ENCODE measurements at places on chromosomes 7 and 10.

- DNase-seq, result no peak
These were observed 15.9 kb downstream of the LRRC27 start for GRCh38 chr10:132347931-132348267.

GRCh38 chr7:155228459-155228845, 69.2 kb upstream of the INSIG1 start:
- DNase-seq, result no peak

DNA sequence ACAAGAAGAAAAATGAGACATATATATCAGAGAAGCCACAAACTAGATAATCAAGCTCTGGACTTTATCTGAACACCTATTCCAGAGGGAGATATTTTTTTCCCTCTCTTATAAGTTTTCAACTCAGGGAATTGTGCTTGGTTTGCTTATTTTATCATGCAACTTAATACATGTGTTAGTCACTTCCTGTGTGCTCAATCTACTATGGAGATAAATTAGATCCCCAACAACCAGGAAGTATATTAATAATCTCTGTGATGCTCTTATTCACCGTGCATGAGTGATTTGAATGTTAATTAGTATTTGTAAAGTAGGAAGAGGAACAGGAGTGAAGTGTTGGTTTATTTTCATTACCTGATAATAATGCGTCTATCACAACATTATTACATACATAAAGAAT, 38.8 kb upstream of the ZNF365 start:
- no peak for DNase-seq

GRCh38 chr10:50533296-50533695, 90.5 kb downstream of the SGMS1 start:
- DNase-seq, result no peak

GRCh38 chr7:18352339-18353255, 143.0 kb upstream of the HDAC9 start:
- no peak for DNase-seq

GRCh38 chr10:111833251-111833650, 350.3 kb downstream of the GPAM start:
- no peak for DNase-seq

DNA sequence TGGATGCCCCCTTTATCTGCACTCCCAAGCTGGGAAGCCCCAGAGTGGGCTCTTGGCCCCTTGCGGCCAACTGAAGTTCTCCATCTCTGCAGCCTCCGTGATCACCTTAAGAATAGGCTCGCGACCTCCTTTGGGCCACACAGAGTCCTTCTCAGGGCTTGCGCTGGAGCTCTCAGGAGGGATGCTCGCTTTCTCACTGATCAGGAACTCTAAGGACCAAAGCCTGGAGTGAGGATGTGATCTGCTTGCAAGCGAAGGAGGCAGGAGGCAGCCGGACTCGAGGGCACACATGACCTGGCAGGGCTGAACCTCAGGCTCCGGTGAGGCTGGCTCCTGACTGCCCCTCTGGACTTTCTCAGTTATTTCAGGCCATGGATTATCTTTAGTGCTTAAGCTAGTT, 192.1 kb upstream of the MKI67 start:
- DNase-seq, result no peak

GRCh38 chr10:88243202-88243744, 339.8 kb downstream of the RNLS start:
- no peak for DNase-seq

DNA sequence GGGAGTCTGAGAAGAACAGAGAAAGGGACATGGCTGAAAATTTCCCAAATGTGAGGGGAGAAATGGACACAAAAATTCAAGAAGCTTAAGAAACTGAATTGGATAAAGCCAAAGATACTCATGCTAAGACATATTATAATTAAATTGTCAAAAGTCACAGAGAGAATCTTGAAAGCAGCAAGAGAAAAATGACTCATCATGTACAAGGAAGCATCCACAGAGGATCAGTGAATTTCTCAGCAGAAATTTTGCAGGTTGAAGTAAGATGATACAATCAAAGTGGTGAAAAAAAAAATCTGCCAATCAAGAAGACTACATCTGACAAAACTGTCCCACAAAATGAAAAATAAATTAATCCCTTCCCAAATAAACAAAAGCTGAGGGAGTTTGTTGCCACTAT, 56.8 kb downstream of the MPP7 start:
- DNase-seq, result no peak

- DNase-seq, result no peak
These were observed 60.4 kb upstream of the FAM20C start for GRCh38 chr7:131781-132482.

DNA sequence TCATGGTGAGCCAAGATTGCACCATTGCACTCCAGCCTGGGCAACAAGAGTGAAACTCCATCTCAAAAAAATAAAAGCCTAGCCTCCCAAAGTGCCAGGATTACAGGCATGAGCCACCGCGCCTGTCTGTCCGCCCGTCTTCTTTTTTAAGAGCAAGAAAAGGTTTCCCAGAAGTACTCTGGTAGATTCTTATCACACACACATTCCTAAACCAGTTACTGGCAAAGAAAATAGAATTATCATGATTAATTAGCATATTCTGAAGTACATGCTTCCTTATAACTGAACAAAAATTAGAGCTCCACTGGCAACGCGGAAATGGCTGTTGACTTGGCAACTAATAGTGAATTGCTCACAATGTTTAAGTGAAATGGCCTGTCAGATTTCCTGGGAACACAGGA, 87.0 kb downstream of the ADK start:
- no peak for DNase-seq

DNA sequence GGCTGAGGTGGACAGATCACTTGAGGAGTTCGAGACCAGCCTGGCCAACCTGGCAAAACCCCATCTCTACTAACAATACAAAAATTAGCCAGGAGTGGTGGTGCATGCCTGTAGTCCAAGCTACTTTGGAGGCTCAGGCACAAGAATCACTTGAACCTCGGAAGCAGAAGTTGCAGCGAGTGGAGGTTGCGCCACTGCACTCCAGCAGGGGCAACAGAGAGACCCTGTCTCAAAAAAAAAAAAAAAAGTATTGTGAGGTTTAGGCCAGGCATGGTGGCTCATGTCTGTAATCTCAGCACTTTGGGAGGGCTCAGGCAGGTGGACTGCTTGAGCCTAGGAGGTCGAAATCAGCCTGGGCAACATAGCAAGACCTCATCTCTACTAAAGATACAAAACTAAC, 16.0 kb downstream of the TET1 start:
- DNase-seq, result no peak
